ENCODE measurements at places on chromosomes 6 and 20.

GRCh38 chr6:43257367-43258145 lies 14.3 kb downstream of the TTBK1 start:
- DNase-seq: no peak

DNA sequence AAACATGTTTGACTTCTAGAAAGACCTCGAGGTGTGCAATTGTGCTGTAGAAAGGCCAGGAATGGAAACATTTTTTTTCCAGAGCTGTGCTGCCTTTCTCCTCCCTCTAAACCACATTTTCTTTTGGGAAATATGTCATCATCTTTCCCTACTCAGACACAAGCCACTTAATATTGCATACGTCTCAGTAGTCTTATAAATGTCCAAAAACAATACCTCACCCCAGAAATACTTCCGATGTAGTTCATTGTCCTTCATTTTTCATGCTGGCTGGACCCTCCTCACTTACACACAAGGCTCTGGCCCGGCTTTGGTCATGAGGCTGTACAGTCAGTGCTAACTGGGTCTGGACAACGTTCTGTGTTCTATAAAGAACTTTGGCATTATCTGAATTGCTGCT lies 126.4 kb downstream of the SCML4 start:
- DNase-seq: no peak

- DNase-seq: no peak
These were observed 20.9 kb upstream of the GATA5 start for GRCh38 chr20:62496568-62497218.

DNA sequence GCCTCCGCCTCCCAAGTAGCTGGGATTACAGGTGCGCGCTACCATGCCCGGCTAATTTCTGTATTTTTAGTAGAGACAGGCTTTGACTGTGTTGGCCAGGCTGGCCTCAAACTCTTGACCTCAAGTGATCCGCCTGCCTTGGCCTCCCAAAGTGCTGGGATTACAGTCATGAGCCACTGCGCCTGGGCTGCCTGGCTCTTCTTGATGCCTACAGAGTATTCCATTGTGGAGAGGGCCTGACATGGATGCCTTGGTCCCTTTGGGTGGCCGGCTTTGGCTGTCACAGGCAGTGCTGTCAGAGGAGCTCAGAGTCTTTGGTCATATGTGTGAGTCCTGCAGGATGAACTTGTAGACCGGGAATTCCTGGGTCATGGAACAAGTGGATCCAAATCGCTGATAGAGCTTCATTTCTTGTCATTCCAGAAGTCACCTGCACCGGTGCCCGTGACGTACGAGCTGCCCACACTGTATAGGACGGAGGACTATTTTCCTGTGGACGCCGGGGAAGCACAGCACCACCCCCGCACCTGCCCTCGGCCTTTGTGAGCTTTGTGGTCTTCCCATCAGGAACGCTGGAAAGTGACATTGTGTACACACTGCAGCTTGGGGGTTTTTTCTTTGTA lies 55.1 kb downstream of the ADNP start:
- DNase-seq: no peak

GRCh38 chr6:32397252-32397920 lies 9.6 kb downstream of the BTNL2 start:
- no peak for DNase-seq

DNA sequence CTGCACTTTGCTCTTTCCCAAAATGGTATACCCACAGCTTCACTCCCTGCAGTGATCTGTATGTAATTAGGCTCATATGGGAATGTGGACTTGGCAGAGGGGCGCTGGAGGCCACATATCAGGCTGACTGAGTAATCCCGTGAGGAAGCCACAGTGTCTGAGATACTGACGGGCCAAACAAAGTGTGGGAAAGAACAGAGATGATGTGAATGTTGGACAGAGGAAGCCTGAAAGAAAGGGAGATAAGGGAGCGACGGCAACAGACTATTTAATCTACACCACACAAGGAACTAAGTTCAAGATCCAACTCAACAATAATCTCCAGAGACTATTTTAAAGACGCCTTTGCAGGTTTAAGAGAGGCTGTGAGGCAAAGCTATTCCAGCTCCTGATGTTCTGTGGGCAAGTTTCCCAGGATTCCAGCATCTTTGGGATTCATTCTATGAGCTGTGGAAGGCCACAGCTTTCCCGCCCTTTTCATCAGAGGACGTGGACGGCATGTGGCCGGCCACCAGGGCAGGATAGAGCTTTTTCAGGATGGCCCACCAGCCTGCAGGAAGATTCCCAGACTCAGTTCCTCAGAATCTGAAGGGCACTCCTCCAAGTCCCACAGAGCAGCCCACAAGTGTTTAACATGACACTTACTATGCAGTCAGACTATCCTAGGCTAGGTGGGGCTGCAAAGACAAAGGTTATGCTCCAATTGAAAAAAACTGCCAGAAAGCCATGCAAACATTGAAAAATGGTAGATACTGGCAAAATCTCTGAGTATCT lies 237.5 kb downstream of the ATXN1 start:
- no peak for DNase-seq

DNA sequence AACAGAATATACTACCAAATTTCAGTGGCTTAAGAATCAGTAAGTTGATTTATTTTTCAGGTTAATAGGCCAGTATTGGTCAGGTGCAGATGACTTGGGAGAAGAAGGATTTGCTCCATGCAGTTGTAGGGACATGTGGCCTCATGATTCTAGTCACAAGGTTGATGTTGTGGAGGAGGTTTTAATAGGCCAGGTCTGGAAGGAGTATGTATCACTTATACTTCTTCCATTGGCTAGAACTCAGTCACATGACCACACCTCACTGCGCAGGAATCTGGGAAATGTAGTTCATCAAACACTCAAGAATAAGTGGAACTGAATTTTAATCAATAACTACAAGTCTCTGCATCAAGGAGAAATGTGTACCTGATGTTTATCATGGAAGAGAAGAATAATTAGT lies 281.5 kb upstream of the QKI start:
- no peak for DNase-seq

DNA sequence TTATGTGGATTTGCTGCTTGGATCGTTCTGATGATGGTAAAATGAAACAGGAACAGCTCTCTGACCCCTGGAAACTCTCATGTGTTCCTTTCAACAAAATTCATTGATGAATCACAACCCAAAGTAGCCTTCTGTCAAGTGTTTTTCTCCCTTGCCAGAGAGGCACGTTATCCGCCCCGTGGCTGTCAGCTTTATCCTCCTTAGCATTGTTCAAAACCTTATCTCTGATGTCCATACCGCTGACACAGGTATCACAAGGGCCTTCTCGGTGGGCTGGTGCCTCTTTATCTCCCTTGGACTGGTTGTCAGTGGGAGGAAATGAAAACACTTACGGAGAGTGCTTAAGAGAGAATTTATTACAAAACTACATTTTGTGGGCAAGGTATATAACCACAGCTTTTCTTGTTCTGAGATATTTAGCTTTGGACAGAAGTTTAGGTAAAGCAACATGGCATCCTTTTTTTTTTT lies 84.9 kb downstream of the TIAM2 start:
- DNase-seq: no peak

GRCh38 chr6:31651602-31652191 lies 764 bp downstream of the BAG6 start:
- DNase-seq: no peak

DNA sequence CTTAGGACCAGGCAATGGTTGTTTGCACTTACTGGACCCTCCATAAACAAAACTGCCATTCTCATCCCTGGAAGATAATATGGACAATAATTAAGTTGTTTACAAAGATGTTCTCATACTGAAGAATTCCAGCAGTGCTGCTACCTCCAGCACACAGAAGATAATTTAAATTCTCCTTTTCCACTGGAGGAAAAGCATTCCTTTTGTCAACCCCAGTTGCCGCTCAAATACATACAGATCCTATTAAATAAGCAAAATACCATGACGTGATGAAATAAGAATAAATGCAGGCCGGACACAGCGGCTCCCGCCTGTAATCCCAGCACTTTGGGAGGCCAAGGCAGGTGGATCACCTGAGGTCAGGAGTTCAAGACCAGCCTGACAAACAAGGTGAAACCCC lies 54.5 kb upstream of the IPCEF1 start:
- no peak for DNase-seq

DNA sequence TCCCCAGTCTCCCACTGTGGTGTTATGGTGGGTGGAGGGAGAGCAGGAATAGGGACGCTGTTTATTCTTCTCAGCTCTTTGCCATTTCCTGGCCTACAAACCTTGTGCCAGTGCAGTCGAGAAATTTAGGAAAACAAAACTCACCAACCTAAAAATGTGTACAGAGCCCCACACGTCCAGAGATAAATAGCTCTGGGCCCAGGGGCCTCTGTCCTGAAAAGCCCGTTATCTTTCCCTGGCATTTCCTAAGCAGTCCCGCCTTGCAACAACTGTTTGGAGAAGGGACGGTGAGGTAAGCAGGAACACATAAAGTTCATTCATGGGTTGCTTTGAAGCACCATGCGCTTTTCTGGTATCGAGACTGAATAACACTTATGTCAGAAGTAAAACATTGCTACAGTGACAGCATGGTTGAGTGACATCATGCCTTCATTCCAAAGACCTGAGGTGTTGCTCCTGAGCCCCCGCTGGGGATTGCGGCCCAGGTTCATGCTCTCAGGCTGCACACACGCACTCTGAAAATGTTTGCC lies 80.1 kb upstream of the NXT1 start:
- DNase-seq: no peak

- no peak for DNase-seq
These were observed 42.2 kb downstream of the PRND start for GRCh38 chr20:4763723-4764510.

- no peak for DNase-seq
These were observed 200.1 kb downstream of the BMP7 start for GRCh38 chr20:57066126-57066900.

DNA sequence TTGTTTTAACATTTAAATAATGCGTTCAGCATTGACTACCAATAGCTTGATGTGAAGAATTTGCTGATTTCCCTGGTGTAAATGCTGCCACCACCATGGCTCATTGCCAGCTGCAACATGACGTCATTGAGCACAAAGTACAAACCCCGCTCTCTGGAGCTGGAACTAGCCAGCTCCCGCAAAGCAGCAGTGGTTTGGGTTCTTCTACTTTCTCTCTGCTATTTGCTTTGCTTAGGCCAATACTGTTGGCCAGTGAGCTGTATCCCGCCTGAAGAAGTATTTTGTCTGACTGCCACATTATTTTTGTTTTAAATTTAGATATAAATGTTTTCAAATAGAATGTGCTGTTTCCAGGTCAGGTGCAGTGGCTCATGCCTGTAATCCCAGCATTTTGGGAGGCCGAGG lies 47.4 kb upstream of the KIF13A start:
- no peak for DNase-seq

Measured in activated T-cell treated with anti-CD3 and anti-CD28 coated beads for 4 hours (primary cell).